ENCODE measurements at places on chromosomes 16 and 17.

- peak overlapping the region; percentile 47 for H3K27ac ChIP-seq
- H3K27me3 ChIP-seq = peaks cover 51% of the 10 kb centered on the region
- no peak for DNase-seq
- peaks cover 21% of the 10 kb centered on the region for H3K4me1 ChIP-seq
- H3K36me3 ChIP-seq = no peaks in the 10 kb centered on the region
Measured at GRCh38 chr17:82350182-82351030, 8.6 kb upstream of the TEX19 start.

DNA sequence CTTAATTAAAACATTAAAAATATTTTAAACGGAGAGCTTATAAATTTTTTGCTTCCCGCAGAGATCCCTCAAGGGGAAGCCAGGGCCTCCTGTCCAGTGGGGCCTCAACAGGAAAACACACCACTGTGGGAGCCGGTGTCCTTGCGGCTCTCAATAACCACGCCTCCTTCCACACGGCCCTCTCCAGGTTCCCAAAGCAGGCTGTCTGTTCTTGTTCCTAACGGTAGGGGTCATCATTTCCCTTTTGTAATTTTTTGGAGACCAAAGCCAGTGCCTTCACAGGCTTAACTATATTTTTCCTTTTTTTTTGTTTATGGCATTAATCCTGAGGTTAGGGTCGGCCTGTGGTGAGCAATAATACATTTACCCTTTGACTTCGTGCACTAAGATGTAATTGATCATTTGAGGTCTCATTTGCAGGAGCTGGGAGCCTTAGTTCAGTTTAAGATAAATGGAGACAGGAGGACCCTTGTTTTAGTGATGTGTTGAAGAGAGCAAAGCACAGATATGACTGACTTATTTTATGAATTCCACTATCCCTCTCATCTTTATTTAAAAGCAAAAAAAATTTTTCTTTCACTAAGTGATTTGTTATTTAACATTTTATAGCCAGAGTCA, 77.5 kb upstream of the N4BP1 start:
- no peaks in the 10 kb centered on the region for H3K4me1 ChIP-seq
- H3K4me3 ChIP-seq = no peak overlapping the region
- DNase-seq = peak; percentile 9
- H3K27ac ChIP-seq = no peak overlapping the region
- peaks cover 29% of the 10 kb centered on the region for H3K27me3 ChIP-seq

DNA sequence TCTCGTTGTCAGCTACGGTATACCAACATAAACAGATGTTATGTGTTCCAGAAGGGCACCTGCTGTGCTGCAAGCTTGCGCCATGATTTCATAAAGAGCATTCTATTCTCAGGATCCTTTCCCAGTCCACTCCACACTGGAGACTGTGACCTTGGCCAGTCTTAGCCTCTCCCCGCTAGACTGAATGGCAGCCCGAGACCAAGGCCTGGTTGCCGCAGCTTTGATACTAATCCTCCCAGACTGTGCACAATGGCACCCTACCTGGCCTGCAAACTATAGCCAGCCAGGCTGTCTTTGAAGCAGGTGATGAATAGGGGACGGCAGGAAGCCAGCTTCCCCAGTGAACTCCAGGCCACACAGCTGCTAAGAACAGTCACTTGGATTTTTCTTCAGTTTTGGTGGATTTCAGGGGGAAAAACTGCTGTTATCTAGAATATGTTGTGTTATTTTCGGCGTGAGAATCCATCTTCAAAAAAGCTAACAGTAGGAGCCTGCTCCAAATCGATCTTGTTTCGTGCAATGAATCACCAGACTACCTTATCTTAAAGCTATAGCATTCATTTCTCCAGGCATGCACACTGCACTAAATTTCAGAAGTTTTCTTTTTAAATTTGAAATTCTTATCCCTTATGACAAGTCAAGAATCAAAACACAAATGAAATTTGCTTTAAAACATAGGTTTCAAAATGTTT, 289.0 kb downstream of the CEP112 start:
- H3K27me3 ChIP-seq = no peaks in the 10 kb centered on the region
- no peak for DNase-seq
- H3K27ac ChIP-seq = no peak overlapping the region

- H3K4me1 ChIP-seq = peaks cover 9% of the 10 kb centered on the region
- no peak for DNase-seq
- H3K36me3 ChIP-seq = peaks cover 1% of the 10 kb centered on the region
Measured at GRCh38 chr17:63504261-63504660, 18.9 kb upstream of the KCNH6 start.

- no peak overlapping the region for H3K27ac ChIP-seq
- DNase-seq = no peak
- no peak overlapping the region for H3K4me3 ChIP-seq
- H3K4me1 ChIP-seq = no peaks in the 10 kb centered on the region
- no peaks in the 10 kb centered on the region for H3K36me3 ChIP-seq
Measured at GRCh38 chr16:64778777-64779176, 343.1 kb downstream of the CDH11 start.

GRCh38 chr17:50257676-50258224, 16.5 kb upstream of the TMEM92 start:
- no peaks in the 10 kb centered on the region for H3K4me1 ChIP-seq
- DNase-seq = no peak
- H3K27ac ChIP-seq = no peak overlapping the region
- no peak overlapping the region for H3K4me3 ChIP-seq
- H3K36me3 ChIP-seq = no peaks in the 10 kb centered on the region

DNA sequence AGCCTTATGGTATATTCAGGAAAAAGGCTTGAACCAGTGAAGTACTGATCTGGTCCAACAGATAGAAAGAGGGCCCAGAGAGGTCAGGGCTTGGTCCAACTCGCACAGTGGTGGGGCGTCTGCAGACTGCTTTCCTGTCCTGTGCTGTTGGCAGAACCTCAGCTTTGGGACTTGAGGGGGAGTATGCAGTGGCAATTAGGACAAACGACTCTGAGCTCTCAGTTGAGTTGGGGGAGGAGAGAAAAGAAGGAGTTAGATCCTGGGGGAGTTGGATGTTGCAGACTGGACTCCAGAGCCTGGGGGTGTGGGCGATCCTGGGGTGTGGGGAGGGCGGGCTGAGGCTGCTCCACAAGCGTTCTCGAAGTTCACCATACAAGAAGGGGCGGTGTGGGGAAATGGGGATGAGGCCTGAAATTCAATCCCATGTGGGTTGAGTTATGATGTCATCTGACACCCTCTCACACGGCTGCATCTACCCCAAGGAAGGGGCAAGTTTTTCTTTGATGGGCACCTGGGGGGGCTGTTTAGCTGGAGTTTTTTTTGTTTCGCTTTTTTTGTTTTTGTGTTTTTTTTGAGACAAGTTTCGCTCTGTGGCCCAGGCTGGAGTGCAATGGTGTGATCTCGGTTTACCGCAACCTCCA, 14.6 kb downstream of the GRB7 start:
- H3K27ac ChIP-seq = peak overlapping the region; percentile 96
- no peak for DNase-seq
- H3K36me3 ChIP-seq = peaks cover 10% of the 10 kb centered on the region
- no peaks in the 10 kb centered on the region for H3K27me3 ChIP-seq

- H3K36me3 ChIP-seq = no peaks in the 10 kb centered on the region
- H3K4me1 ChIP-seq = no peaks in the 10 kb centered on the region
- H3K4me3 ChIP-seq = no peak overlapping the region
- no peak for DNase-seq
- H3K27me3 ChIP-seq = no peaks in the 10 kb centered on the region
Measured at GRCh38 chr17:53588317-53588716, 234.4 kb upstream of the KIF2B start.

DNA sequence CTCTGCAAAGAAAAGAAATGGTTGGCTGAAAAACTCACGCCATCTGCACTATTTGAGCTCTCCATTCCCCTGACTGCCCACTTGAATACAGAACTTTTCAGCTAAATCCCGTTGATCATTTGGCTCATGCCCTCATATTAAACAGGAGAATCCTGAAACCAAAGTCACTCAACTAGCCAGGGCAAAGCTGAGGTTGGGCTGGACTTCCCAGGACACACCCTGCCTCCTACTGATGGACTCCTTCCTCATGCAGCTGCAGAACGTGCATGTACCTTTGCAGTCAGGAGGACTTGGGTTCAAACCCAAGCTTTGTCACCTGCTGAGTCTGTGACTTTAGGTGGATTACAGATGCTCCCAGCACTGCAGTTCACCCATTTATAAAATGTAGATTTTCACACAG, 7.7 kb downstream of the ASIC2 start:
- H3K27me3 ChIP-seq = peaks cover 15% of the 10 kb centered on the region
- DNase-seq = no peak
- H3K27ac ChIP-seq = no peak overlapping the region
- H3K4me3 ChIP-seq = no peak overlapping the region

DNA sequence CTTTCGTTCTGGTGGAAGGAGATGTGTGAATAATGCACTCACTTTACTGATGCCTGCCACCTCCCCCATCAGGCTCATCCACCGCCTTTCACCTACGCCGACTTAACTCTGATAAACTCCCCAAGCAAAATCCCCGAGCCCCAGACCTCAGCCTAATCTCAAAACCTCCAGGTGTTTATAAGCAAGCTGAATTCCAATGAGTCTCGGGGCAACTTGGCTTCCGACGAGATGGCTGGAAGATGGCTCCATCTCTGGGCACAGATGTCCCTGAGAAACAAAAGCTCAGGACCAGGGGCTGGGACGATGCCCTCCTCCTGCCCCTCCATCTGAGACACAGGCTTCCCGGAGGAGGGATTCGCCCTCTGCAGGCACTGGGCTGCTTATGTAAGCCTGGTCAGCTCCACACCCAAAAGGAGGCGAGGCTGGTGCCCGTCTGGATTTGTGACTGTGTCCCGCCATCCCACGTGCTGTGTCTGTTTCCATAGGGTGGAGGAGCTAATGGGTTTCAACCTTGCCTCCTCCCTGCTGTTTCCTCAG, 386.4 kb upstream of the TNRC6C start:
- peak overlapping the region; percentile 28 for H3K4me3 ChIP-seq
- no peak overlapping the region for H3K27ac ChIP-seq
- peaks cover 31% of the 10 kb centered on the region for H3K4me1 ChIP-seq
- H3K36me3 ChIP-seq = no peaks in the 10 kb centered on the region
- peaks cover 52% of the 10 kb centered on the region for H3K27me3 ChIP-seq

- no peak overlapping the region for H3K4me3 ChIP-seq
- no peaks in the 10 kb centered on the region for H3K27me3 ChIP-seq
- no peaks in the 10 kb centered on the region for H3K36me3 ChIP-seq
- H3K4me1 ChIP-seq = peaks cover 12% of the 10 kb centered on the region
Measured at GRCh38 chr17:73432624-73433190, 120.9 kb upstream of the CDC42EP4 start.

DNA sequence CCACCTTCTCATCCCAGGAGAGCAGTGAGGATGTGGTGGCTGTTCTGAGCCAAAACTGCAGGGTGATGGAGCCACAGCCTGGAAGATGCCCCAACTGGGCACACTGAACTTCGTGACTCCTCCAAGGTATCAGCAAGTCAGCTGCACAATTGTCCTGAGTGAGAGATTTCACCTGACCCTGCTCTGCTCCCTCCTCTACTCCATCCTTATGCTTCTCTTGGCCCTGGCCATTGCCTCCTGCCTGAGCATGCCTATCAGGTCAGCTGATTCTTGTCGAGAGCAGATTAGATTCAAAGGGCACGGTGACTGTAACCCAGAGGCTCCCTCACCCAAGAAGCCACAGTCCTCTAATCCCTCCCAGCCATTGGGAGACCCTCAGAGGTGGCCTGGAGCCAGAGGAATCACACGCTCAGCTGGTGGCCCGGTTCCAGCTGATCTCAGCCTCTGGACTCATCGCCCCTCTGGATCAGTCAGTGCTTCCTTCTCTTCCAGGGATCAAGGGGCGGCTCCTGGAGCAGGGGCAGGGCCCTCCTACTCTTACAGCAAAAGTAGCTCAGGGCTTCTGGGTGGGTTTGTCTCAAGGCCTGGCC, 7.0 kb upstream of the CYB561 start:
- peaks cover 28% of the 10 kb centered on the region for H3K27me3 ChIP-seq
- H3K4me1 ChIP-seq = peaks cover 20% of the 10 kb centered on the region
- no peak for DNase-seq
- no peak overlapping the region for H3K4me3 ChIP-seq

- H3K4me3 ChIP-seq = no peak overlapping the region
- DNase-seq = no peak
- no peaks in the 10 kb centered on the region for H3K27me3 ChIP-seq
- peaks cover 2% of the 10 kb centered on the region for H3K36me3 ChIP-seq
Measured at GRCh38 chr17:56809106-56809819, 24.5 kb downstream of the C17orf67 start.

- H3K27me3 ChIP-seq = no peaks in the 10 kb centered on the region
- peaks cover 4% of the 10 kb centered on the region for H3K36me3 ChIP-seq
- peak overlapping the region; percentile 98 for H3K27ac ChIP-seq
- DNase-seq = no peak
- peaks cover 28% of the 10 kb centered on the region for H3K4me1 ChIP-seq
Measured at GRCh38 chr17:39400547-39401411, 647 bp downstream of the FBXL20 start.

- H3K4me1 ChIP-seq = peaks cover 11% of the 10 kb centered on the region
- DNase-seq = no peak
- no peak overlapping the region for H3K27ac ChIP-seq
- H3K4me3 ChIP-seq = no peak overlapping the region
- H3K36me3 ChIP-seq = peaks cover 31% of the 10 kb centered on the region
Measured at GRCh38 chr17:67059372-67059771, 15.0 kb downstream of the CACNG1 start.

GRCh38 chr17:16886655-16887322, 85.1 kb downstream of the TNFRSF13B start:
- no peaks in the 10 kb centered on the region for H3K36me3 ChIP-seq
- peaks cover 6% of the 10 kb centered on the region for H3K4me1 ChIP-seq
- DNase-seq = no peak
- no peak overlapping the region for H3K27ac ChIP-seq
- H3K27me3 ChIP-seq = peaks cover 5% of the 10 kb centered on the region

DNA sequence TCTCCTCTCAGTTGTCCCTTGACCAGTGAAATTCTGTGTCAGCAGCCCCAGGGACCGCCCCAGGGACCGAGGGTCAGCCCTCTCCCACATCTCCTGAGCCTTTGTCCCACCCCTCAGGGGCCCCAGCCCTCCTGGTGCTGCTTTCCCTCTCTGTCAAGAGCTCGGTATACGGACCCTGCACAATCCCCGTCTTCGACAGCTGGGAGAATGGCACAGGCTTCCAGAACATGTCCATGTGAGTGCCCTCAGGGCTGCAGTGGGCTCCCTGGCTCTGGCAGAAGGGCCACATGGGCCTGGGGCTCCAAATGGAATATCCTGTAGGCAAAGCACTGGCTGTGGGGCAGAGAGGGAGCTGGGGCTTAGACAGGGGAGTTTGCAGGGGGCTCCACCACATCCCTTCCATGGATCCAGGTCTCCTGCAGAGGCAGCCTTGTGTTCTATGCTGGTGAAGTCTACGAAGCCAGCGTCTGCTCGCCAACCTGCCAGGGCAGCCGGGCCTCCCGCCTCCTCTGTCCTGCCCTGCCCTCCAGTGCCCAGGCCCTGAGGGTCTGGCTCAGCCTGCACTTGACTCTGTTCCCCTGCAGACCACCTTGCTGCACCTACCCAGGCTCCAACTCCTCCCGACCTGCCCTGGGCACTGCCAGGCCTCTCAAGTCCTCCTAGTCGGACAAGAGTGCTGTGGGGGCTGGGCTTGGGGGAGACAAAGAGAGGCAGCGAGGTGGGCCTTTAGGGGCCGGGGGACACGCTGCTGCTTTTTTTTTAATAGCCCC, 28.0 kb downstream of the ADGRG5 start:
- peaks cover 51% of the 10 kb centered on the region for H3K36me3 ChIP-seq
- H3K27ac ChIP-seq = no peak overlapping the region
- peaks cover 18% of the 10 kb centered on the region for H3K4me1 ChIP-seq
- no peak for DNase-seq
- H3K27me3 ChIP-seq = no peaks in the 10 kb centered on the region

GRCh38 chr17:19750020-19750572, 2.0 kb upstream of the ALDH3A1 start:
- no peak overlapping the region for H3K27ac ChIP-seq
- no peak for DNase-seq
- H3K4me1 ChIP-seq = peaks cover 37% of the 10 kb centered on the region
- H3K36me3 ChIP-seq = no peaks in the 10 kb centered on the region
- H3K4me3 ChIP-seq = no peak overlapping the region
